ENCODE measurements at places on chromosomes 6 and 20.

DNA sequence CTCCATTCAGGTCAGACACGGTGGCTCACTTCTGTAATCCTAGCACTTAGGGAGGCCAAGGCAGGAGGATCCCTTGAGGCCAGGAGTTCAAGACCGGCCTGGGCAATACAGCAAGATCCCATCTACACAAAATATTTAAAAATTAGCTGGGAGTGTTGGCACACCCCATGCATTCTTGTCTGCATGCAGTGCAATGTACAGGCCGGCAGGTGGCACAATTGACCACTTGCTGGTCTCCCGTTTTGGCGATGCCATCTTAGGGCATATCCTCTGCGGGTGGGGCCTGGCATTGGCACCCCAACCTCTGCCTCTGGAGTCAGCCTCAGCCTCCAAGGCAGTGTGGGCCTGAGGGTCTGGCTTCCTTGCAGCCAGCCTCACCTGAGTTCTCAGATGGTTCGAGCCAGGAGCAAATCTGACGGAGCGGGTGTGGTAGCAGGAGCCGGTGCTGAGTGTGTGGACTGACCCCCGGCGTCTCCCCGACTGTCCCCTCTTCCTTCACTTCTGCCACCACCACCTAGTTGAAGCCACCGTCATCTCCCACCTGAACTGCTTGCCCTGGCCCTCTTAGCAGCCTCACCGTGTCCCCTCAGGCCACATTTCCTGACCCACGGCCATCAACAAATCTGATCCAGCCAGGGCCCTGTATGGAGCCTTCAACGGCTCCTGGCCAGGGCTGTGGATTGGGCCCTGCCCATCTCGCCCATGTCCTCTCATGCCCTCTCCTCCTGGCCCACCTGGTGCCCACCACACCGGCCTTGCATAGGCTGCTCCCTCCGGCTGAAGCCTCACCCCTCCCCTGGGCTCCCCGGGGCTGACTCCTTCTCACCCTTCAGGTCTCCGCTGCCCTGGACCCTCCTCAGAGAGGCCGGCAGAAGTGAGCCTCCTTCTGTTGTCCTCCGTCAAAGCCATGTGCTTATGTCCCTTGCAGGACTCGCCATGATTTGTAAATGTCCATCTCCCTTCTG is 44.0 kb downstream of the EFCAB8 start:
- peak; percentile 49 for DNase-seq

DNA sequence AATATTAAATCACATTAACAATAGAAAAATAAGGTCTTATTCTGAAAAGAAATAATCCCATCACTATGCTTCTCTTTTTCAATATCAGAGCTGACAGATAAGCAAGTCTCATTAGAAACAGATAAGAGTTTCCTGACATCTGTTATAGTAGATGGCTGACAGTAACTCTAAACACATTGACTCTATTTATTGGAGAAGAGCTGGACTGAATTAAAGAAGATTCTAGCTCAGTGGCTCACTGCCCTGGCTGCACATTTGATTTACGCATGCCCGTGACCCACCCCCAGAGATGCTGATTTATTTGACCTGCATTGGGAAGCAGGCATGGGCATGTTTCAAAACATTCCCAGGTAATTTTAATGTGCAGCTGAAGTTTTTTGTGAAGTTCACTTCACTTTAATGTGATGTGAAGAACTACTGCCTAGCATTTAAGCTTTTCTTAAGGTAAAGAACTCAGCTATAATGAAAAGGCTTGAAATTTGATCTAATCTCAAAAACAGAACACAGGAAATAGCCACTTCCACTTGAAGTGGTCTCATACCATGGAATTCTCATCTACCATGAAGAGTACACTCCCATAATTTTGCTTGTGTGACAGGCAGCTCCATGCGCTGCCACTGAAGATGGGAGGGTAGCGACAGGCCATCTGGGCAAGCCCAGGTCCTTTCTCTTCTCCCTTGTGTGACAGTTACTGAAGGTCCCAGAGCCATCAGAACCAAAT is 162.3 kb downstream of the TPBG start:
- DNase-seq: no peak

DNA sequence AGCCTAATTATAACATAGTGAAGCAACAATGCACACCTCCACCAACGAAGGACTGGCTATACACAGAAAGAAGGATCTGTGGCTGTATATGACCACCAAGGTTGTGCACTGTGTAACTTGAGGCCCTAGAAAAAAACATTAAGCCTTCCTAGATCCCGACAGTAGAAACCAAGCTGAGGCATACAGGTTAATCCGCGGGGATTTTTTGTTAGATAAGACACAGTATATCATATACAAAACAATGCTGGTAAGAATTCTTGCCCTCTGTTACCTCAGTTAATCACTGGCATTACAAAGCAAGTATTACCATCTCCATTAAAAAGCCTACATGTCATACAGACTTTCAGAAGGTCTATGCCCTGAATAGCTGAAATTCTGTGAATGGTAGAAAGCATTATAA is 228.8 kb downstream of the TBC1D32 start:
- DNase-seq: no peak

- DNase-seq: no peak
These were observed 47.1 kb downstream of the PSMG4 start for GRCh38 chr6:3305831-3306230.

DNA sequence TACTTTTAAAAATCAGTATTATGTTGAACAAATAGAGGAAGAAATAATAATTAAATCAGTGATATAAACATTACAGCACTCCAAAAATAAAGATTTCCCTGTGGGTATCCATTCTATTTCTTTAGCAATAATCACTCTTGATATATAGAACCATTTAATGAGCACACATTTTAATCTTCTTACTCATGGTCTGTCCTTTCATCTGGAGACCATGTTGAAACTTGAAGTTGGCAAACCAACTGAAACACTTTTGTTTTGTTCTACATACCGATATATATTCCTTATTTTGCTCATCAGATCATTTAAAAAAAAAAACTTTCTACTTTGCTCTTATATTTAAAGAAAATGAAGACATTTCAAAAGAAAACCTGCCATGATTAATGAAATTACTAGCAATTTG is 13.4 kb downstream of the C6orf58 start:
- DNase-seq: no peak

- DNase-seq: no peak
These were observed 185.9 kb downstream of the UST start for GRCh38 chr6:148932731-148933130.

DNA sequence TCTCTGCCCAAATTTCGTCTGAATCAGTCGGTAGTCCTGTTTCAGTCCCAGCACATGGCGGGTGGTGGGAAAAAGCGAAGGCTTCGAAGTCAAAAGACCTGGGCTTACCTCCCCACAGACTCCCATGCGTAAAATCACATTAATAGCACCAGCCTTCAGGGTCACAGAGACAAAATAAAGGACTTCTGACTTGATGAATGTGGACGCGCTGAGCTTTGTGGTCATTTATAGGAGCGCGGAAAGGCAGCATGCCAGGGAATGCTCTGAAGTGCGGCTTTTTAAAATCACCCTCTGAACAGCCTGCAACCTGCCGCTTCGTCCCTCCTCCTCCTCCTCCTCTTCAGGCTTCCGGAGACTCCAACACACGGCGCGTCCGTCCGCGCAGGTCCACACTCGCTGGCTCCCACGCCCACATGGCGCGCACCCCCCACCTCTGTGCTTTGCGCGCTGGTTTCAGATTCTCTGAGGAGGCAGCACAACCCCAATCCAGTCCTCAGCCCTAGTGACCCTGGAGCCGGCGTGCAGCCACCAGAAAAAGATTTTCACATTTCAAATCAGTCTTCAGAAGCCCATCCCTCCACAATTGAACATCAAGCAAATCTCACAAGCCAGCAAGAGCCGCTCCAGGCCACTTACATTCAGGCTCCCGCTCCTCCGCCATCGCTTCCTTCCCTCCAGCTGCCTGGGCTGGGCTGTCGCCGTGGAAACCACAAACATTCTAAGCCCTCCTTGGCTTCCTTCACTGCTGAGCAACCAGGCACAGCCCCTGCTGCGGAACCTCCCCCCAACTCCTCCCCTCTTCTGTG is at the start of gene C6orf118:
Gene C6orf118, minus strand, starts transcription at position 680 of the 806 bp plus-strand sequence. Its CDS starts 19 bp downstream, at position 661.
- DNase-seq: no peak

DNA sequence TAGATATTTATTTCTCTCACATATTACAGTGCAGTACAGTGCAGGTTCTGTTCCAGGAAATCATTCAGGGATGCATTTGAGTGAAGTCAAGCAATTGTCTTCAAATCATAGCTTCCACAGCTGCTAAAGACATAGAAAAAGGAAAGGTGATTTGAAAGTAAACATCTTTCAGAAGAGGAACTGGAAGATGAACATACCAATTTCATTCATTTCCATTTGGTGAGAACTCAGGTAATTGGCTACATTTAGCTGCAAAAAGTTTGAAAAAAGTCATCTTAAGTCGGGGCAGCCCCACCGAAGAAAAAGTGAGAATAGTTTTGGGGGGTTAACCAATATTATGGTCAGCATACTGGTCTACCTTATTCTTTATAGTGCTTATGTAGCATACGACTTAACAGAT is 61.4 kb upstream of the IL20RA start:
- DNase-seq: no peak

GRCh38 chr6:69284176-69284730 is 512.6 kb downstream of the LMBRD1 start:
- no peak for DNase-seq

DNA sequence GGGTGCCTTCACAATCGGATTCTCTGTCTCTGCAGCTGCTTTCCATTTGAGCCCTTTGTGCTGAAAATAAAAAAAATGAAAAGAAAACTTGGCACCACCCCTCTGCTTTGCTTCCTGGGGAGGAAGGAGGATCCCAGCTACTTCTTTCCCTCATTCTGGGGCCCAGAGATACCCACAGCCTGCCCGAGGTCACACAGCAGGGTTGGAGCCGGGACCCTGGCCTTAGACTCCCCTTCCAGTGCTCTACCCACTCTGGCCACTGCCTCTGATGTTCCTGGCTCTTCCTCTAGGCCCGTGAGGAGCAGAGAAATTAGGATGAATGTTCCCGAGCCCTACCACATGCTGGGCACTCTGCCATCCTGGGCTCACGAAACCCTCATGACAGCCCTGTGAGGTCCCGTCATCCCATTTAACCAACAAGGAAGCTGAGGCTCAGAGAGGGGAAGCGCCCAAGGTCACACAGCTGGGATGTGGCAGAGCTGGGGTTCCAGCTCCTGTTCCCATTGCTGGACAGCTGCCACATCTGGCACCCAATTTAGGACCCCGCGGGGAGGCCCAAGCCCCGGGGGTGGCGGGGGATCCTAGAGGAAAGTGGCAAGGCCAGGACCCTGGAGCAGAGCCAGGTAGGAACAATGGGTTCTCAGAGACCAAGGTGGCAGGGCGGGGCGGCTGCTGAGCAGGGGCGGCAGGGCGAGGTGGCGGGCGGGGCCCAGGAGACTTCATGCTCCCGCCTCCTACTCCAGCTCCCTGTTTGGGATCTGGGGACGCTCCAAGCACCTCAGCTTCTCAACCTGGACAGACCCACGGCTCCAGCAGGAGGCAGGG is 76.6 kb downstream of the CEBPB start:
- DNase-seq: no peak

- DNase-seq: no peak
These were observed 85.6 kb downstream of the AIG1 start for GRCh38 chr6:143146186-143146851.

GRCh38 chr6:111952821-111953540 is 79.7 kb upstream of the FYN start:
- no peak for DNase-seq

GRCh38 chr6:148828047-148828446 is 81.2 kb downstream of the UST start:
- DNase-seq: no peak

- no peak for DNase-seq
These were observed 230.5 kb downstream of the ZMYND8 start for GRCh38 chr20:47125758-47126591.

DNA sequence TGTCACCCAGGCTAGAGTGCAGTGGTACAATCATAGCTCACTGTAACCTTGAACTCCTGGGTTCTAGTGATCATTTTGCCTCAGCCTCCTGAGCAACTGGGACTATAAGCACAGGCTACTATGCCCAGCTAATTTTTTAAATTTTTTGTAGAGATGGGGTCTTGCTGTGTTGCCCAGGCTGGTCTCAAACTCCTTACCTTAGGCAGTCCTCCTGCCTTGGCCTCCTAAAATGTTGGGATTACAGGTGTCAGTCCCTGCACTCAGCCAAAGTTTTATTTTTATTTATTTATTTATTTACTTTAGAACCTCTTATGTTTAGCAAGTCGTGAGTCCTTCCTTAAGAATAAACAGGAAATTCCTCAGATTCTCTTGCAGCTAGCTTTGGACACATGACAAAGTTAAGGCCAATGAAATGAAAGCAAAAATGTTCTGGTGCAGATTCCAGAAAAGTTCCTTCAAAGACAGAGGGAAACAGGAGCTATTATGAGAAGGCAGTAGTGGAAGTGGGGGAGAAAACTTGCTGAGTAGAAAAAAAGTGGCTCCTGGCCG is 19.1 kb downstream of the PIM1 start:
- no peak for DNase-seq

GRCh38 chr6:116556065-116556464 is 2.5 kb downstream of the CALHM4 start:
- DNase-seq: no peak

DNA sequence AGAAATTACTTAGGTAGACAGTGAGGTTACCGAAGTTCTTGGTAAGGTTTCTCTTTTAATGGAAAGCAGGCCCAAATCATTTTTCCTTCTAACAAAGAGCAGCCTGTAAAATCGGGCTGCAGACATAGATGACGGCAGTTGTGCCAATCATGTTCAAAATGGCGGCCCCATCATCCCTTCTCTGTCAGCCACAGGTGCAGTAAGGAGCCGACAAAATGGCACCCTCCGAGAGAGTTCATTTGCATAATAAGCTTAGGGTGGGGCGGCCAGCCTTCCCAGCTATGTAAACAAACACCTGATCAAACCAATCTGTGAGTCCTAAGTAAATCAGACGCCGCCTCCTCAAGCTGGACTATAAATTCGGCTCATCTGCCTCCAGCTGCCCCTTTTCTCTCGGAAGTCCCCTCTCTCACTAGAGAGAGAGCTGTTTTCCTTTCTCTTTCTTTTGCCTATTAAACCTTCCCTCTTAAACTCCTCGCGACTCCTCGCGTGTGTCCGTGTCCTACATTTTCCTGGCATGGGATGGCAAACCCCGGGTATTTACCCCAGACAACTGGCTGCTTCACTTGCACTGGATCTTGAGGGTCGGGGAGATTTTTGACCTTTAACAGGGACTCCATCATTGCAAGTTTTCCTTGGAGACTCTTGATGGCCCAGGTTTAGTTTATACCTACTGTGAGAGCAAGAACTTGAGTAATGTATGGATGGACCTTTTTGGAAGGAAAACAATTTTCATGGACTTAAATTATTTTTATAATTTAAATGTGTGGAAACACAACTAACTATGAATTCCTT is 8.9 kb upstream of the DDR1 start:
- no peak for DNase-seq

DNA sequence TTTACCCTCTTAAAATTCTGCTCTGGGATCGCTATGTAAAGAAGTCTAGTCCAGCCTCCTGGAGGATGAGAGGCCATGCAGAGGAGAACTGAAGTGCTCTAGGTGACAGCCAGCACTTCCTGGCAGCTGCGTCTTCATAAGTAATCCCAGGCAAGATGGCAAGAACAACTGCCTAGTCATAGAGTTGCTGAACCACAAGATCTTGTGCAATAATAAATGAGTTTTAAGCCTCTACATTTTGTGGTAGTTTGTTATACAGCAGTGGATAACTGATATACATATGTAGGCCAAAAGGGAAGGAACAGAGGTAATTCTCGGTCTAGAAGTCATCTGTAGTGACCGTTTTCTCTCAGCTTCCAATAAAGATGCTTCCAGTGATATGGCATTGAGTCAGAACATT is 103.8 kb upstream of the FLRT3 start:
- no peak for DNase-seq

GRCh38 chr6:157946865-157947532 is 34.7 kb upstream of the SYNJ2 start:
- no peak for DNase-seq

GRCh38 chr20:24790746-24791283 is 158.3 kb upstream of the CST7 start:
- DNase-seq: no peak

- no peak for DNase-seq
These were observed 203.4 kb upstream of the STXBP5 start for GRCh38 chr6:147000545-147001488.
